Stimulated activated CD8-positive, alpha-beta memory T cell treated with anti-CD3 and anti-CD28 coated beads, Interleukin-15, amount 100 ng/mL, for 1 hour (primary cell): ENCODE measurements at places on chromosomes 4 and X.

DNA sequence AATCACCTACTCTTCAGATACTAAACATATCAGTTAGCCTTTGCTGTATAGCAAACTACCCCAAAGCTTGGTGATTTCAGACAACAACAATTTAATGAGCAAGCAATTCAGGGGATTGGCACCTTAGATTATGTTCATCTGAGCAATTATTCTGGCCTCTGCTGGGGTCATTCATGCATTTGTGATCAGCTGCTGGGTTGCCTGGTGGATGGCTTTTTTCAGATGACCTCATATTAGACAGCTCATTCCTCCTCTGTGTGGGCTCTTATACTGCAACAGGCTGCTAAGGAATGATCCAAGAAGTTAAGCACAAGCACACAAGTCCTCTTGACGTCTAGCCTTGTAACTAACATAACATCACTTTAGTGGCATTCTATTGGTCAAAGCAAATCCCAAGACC lies 153.0 kb upstream of the PPP1R2C start:
- DNase-seq: no peak

GRCh38 chrX:22662776-22663175 lies 337.0 kb upstream of the DDX53 start:
- no peak for DNase-seq

DNA sequence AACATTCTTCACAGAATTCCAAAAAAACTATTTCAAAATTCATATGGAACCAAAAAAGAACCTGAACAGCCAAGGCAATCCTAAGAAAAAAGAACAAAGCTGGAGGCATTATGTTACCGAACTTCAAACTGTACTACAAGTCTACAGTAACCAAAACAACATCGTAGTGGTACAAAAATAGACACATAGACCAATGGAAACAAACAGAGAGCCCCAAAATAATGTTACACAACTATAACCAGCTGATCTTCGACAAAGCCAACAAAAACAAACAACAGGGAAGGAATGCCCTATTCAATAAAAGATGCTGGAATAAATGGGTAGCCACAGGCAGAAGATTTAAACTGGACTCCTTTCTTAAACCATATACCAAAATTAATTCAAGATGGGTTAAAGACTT lies 1189.6 kb downstream of the PCDH18 start:
- no peak for DNase-seq

DNA sequence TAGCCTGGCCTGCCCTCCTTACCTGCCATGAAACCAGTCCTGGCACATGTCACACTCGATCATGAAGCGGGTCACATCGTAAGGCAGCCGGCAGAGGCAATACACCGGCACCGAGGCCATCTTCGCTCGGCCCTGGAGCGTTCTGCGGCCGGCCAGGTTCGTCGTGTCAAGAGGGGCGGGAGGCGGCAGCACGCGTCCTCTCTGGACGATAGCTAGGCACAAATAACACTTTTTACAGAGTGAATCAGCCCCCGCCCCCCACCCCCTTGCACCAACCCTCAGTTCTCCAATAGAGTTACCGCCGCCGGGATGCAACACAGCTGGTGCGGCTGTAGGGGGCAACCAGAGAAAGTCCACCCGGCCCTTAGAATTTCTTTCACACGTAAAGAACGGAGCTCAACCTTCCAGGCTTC lies 1.7 kb downstream of the PHF8 start:
- DNase-seq: no peak

- DNase-seq: no peak
These were observed 315.4 kb upstream of the IGFBP7 start for GRCh38 chr4:57425610-57426009.

- no peak for DNase-seq
These were observed 122.5 kb downstream of the NFKB1 start for GRCh38 chr4:102623622-102624021.

GRCh38 chr4:152430507-152430906 lies 105.4 kb downstream of the FBXW7 start:
- no peak for DNase-seq

- no peak for DNase-seq
These were observed 12.6 kb downstream of the HTRA3 start for GRCh38 chr4:8282134-8282641.

DNA sequence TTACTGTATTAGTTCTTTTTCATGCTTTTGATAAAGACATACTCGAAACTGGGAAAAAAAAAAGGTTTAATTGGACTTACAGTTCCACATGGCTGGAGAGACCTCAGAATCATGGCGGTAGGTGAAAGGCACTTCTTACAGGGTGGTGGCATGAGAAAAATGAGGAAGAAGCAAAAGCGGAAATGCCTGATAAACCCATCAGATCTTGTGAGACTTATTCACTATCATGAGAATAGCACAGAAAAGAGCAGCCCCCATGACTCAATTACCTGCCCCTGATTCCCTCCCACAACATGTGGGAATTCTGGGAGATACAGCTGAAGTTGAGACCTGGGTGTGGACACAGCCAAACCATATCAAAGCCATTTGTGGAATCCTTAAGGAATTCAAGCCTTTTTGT lies 1238.9 kb downstream of the ADGRL3 start:
- DNase-seq: no peak

GRCh38 chrX:110561034-110561433 lies 202.4 kb downstream of the RTL9 start:
- no peak for DNase-seq

- no peak for DNase-seq
These were observed 79.1 kb upstream of the LCORL start for GRCh38 chr4:18100657-18101056.

- no peak for DNase-seq
These were observed 100.0 kb downstream of the CCSER1 start for GRCh38 chr4:90227177-90227576.

GRCh38 chr4:160299608-160300007 lies 1196.7 kb downstream of the RAPGEF2 start:
- DNase-seq: no peak

GRCh38 chrX:45614853-45615252 lies 414.2 kb upstream of the DIPK2B start:
- no peak for DNase-seq

DNA sequence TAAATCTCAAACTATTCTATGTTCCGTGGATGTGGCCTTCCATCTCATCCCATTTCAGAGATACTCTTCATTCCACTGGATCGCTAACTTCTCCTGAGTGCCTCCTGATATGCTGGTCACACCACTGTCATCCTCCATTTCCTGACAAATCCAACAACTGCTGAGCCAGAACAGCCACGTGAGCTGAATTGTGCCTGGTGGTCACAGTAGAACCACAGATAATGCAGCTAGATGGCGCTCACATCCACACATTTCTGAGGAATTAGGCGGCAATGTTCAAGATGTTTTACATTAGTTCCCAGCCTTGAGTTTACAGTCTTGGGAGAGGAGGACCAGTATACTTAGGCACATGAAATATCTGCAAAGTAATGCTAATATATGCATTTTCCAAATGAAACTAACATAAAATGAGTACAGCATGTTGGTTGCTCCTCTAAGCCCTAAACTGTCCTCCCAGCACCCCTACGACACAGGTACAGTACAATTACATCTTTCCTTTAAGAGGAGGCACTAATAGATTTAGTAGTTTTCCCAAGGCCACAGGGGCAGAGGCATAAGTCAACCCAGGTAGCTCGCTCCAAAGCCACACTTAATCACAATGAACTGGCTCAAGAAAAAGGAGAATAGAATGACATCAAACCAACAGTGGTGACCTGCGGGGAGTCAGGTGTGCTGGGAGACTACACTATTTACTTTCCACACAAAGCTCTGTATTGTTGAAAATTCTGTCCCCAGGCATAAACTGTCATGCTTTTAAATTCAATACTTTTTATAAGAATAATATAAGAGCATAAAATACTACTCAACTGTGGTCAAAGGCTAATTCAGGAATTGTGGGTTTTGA lies 134.2 kb downstream of the CHIC2 start:
- DNase-seq: peak; percentile 30

- DNase-seq: no peak
These were observed 40.7 kb upstream of the MBTPS2 start for GRCh38 chrX:21798677-21799219.

GRCh38 chr4:156303708-156304107 lies 350.0 kb upstream of the CTSO start:
- DNase-seq: no peak

DNA sequence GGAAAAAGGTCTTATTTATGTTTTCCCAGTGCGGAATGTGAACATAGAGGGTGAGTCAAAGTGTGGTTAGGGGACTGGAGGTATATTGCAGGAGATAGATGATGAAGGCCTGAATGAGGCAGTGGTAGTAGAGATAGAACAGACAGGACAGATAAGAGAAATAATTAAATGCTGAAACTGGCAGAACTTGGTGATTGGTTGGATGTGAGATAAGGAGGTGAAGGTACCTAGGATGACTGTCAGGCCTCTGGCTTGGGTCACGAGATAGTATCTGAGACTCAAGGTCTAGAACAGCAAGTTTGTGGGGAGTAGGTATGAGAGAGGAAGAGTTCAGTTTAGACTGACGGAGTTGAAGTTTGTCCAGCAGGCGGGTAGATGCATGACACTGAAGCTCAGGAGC lies 3.5 kb downstream of the MND1 start:
- DNase-seq: no peak

DNA sequence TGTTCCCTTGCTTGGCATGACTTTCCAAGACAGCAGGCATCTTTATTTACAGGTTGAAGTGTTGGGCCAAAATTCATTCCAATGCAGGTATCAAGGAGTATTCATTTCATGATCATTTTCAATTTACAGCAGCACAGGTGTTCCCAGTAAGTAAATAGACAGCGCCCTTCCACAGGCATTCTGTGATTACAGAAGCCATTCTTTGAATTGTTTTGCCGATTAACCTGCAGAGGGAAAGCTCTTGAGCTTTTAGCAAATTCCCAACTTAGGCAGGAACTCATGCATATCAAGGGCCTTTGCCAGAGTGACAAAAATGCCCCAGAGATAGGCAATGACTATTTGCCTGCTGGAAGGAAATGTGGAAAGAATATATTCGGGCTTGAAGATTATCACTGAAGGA lies 6.8 kb downstream of the TXK start:
- no peak for DNase-seq

GRCh38 chrX:150464001-150464400 lies 100.9 kb downstream of the MAMLD1 start:
- DNase-seq: no peak

DNA sequence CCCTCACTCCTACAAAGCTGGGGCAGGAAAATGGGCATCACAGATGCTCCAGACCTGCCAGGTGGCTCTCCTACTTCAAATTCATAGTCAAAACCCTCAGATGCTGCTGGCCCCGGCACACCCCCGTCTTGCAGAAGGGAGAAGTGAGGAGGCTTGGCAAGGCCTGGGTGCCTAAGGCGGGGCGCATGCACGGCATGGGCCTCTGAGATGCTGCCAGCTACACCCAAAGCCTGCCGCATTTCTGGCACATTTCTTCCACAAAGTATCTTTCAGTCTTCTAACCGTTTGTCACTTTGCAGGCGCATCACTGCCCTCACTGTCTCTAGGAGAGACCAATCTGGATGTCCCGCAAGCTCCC lies 19.6 kb downstream of the WDR1 start:
- DNase-seq: no peak

- no peak for DNase-seq
These were observed 6.2 kb upstream of the MGAT4D start for GRCh38 chr4:140504261-140504660.

DNA sequence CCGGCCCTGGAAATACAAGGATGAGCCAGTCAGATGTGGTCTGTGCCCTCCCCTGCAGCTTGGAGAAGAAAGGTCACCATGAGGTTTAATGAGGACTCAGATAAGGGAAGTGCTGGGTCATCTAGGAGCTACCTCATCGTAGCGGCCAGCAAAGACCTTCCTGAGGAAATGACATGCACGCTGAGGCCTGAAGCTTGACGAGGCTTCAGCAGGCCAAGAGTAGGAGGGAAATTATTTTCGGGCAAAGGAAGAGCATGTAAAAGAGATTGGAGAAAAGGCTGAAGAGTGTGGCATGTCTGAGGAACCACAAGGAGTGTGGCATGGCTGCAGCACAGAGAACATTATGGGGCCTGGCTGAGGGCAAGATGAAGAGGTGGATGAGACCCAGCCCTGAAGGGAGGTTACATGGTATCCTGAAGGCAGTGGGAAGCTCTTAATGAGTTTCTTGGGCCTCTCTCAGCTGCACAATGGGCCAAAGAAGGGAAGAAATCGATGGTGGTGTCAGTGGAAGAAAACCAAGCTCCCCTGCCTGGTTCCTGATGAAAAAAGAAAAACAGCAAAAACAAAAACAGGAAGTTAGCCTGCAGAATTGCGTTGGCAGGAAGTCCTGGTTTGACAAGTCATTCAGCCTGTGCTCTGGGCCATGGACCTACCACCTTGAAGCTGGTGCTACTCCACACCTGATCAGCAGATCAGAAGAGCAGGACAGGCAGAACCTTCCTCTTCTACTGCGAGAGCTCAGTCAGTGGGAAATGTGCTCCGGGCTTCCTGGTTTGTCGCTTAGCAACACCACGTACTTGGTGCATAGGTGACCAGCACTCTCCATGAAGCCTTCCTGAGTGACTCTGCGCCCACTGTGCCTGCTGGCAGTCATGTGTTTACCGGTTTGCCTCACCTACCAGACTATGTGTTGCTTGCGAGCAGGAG lies 134.5 kb upstream of the KLF3 start:
- DNase-seq: no peak

GRCh38 chr4:139152249-139152648 lies 24.8 kb downstream of the ELF2 start:
- no peak for DNase-seq

DNA sequence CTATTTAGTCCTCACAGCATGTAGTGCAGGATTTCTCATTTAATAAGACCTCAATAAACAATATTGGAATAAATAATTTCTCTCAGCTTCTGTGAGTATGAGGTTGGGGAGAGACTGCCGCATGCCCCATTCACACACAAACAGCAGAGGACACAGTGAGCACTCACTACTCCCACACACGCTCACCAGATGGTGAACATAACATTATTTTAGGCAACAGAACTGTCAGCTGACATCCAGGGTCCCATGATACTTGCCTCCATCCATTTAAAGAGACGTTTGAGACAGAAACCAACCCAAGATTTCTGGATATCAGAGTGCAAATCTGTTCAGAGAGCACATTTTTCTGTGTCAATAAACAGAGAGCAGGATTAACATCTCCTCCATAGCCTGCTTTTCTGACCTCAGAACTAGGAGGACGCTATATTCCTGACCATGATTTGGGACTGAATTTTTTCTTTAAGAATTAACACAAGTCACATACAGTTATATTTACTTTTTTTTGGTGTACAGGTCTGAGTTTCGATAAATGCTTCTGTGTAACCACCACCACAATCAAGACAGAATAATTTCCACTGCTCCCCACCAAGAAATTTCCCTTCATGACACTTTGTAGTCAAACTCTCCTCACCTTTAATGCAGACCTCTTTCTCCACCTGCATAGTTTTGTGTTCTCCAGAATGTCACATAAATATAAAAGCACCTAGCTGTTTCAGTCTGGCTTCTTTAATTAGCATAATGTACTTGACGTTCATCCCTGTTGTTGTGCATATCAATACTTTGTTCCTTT lies 16.7 kb downstream of the GPRIN3 start:
- no peak for DNase-seq

DNA sequence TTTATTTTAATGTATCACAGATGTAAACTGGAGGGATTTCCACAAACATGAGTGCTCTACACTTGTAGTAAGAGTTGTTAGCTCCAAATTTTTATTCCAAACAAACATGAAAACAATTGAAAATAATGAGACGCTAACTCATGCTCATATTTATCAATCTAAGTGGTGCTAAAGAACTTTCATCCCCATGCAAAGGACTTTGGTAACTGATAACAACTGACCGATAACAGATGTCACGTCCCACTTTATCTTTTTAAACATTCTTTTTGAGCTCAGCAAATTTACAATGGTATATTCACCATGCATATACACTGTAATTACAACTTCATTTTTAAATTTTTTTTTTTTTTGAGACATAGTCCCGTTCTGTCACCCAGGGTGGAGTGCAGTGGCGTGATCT lies 15.6 kb upstream of the MAOA start:
- no peak for DNase-seq

GRCh38 chrX:103584596-103584995 lies 719 bp upstream of the TCEAL4 start:
- no peak for DNase-seq
